Epithelial cell of prostate (primary cell): ENCODE measurements at places on chromosomes 12 and 14.

GRCh38 chr12:3463921-3464320, 27.1 kb upstream of the PRMT8 start:
- no peak for DNase-seq

DNA sequence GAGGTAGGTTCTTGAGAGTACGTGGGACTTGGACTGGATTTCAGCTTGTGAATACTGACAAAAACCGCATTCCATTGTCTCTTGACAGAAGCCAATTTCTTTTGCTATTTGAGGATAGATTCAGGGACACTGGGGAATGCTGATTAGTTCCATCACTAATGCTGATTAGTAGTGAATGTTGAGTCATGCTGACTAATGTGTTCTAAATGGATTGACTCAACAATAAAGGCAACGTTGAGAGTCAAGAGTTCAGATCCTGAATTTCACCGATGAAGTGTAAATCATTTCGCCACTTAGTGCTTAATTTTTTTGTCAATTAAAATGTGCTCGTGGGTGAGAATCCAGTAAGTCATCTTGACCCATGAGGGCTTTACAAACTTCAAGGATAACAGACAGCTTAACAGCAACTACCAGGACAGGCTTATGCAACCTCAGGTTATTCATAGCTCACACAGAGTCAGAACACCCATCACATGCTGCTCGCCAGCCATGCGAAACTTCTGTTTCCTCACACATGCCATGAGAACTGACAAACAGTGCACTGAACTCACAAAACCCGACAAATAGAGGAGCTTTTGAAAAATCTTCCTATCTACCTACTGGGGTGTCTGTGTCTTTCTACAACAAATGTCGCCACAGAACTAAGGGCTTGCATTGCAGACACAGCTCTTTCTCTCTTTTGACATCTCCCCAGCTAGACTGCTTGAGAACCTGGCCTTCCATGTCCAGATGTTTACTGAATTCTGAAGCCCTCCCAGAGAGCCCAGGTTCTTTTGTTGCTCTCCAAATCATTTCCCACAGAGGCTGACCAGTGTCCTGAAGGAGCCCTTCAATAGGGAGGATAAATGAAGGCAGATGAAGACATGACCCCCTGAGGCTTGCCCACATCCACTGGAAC, 316.4 kb downstream of the ZFP36L1 start:
- peak; percentile 93 for DNase-seq

DNA sequence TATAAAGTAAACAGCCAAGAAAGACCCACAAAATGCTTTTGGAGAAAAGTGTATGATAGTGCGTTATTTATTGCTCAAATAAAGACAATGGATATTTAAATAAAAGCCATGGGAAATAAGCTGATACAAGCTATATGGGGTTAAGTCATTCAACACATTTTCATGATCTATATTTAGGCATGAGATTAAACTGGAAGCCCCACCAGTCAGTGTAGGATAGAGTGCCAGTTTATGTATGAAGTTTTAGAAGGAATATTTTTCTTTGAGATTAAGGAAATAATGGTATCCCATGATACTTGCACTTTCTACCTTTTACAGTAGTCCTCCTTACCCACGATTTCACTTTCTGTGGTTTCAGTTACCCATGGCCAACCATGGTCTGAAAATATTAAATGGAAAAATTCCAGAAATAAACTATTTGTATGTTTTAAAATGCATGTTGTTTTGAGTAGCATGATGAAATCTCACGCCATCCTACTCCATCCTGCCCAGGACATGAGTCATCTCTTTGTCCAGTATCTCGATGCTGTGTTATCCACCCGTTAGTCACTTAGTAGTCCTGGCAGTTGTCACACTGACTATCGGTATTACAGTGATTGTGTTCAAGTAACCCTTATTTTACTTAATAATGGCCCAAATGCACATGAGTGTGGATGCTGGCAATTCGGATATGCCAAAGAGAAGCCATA, 22.3 kb downstream of the SYT1 start:
- no peak for DNase-seq

GRCh38 chr14:58549105-58549757, 88.5 kb upstream of the DACT1 start:
- no peak for DNase-seq

GRCh38 chr14:89309670-89310177, 107.3 kb downstream of the FOXN3 start:
- no peak for DNase-seq

DNA sequence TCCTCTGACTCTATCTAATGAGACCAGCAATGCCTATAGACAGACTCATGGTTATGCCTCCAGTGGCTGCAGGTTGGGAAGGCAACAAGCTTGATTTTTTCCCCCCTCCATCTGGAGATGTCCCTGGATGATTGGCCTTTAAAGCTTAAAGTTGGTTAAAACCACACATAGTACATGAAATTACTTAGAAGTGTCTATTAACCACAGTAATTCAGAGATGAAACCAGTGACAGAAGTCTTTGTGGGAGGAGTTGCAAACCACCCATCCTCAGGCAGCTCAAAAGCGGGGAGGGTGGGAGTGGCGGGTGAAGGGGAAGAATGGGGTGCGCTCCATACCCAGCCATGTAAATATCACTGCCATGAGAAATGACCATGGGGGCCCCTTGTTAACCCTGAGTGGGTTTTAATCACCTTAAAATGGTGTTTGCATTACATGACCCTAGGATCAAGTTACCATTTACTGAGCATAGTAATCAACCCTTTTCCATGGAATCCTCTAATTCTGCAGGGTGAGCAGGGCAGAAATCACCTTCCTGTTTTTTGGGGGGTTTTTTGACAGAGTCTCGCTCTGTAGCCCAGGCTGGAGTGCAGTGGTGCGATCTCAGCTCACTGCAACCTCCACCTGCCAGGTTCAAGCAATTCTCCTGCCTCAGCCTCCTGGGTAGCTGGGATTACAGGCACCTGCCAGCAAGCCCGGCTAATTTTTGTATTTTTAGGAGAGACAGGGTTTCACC, 133.5 kb downstream of the FOXN3 start:
- no peak for DNase-seq

DNA sequence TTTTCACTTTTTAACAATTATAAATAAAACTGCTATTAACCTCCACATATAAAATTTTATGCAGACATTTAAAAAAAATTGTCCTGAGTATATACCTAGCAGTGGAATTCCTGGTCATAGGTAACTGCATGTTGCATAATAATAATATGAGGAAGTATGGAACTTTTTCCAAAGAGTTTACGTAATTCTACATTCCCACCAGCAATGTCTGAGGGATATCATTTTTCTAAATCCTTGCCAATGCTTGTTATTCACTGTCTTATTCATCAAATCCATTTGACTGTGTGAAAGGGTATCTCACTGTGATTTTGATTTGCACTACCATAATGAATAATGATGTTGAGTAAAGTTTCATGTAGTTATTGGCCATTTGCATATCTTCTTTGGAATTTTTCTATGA, 393.8 kb downstream of the LRFN5 start:
- DNase-seq = no peak

GRCh38 chr14:68692216-68692615, 100.7 kb downstream of the ZFP36L1 start:
- no peak for DNase-seq

DNA sequence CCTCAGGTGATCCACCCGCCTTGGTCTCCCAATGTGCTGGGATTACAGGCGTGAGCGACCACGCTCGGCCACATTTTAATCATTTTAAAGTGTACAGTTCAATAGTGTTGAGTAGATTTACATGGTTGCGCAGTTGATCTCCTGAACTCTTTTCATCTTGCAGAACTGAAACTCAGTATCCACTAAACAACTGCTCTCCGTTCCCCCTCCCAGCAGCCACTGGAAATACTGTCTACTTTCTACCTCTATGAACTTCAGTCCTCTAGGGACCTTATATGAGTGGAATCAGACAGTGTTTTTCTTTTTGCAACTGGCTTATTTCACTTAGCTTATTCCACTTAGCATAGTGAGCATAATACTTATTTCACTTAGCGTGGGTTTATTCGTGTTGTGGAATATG, 53.7 kb downstream of the KCTD10 start:
- no peak for DNase-seq

GRCh38 chr14:106141242-106142220, 615.1 kb downstream of the TMEM121 start:
- DNase-seq = no peak

- DNase-seq = no peak
Observed at GRCh38 chr12:53338017-53338416, 1.9 kb upstream of the SP7 start.

- DNase-seq = no peak
Observed at GRCh38 chr12:98869886-98870503, 224.9 kb downstream of the APAF1 start.

- peak; percentile 45 for DNase-seq
Observed at GRCh38 chr14:80946187-80946586, 4.6 kb upstream of the CEP128 start.

GRCh38 chr12:113381220-113381619, 22.5 kb downstream of the SDS start:
- no peak for DNase-seq

GRCh38 chr14:72892103-72892878, 1.6 kb downstream of the DPF3 start:
- no peak for DNase-seq

DNA sequence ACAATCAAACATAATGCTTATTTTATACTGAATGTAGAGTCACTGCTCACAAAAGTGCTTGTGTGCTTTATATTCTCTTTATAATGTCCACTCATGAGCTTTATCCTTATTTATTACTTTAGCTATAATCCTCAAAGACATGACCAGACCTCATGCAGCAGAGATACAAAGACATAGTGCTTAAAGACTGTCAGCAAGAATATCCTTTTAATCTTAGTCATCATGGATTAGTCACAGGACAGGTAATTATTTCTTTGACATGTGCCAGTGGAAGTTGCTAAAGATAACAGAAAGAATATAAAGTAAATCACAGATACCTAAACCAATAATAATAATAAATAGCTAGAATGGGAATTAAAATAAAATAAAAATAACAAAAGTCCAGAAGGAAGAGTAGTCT, 707.5 kb downstream of the BCL11B start:
- no peak for DNase-seq

- no peak for DNase-seq
Observed at GRCh38 chr12:108568338-108569154, 6.2 kb downstream of the ISCU start.

- DNase-seq = no peak
Observed at GRCh38 chr12:16347391-16348298, at the start of gene MGST1. Gene MGST1, plus strand, starts transcription at chr12:16347645. Its CDS starts 6,608 bp downstream, at chr12:16354253.

GRCh38 chr14:95294834-95295599, 24.7 kb downstream of the CLMN start:
- DNase-seq = peak; percentile 75

DNA sequence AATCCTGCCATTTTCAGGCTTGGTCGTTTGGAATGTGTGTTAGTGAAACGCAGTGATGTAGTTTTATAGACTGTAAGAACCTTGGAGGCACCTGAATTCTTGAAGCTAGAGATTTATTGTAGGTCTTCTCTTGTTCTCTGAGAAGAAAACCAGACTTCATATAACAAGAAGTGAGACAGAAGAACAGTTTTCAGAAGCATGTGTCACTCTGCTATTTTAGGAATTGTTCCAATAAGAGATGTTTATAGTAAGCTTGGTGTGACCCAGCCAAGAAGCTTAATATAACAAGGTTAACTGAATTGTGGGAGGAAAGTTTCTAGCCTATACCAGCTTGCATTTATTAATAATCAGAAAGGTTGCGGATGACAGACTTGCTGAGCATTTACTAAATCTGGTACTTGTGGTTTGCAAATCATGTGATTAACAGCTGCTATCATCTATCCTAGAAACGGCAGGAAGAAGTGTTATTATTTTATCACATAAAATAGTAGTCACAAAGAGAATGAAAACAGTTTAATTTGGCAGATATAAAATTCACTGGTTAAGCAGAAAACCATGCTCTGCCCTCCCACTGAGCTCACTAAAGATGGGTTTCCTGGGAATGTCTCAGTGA, 49.2 kb upstream of the BCAT1 start:
- DNase-seq = no peak

DNA sequence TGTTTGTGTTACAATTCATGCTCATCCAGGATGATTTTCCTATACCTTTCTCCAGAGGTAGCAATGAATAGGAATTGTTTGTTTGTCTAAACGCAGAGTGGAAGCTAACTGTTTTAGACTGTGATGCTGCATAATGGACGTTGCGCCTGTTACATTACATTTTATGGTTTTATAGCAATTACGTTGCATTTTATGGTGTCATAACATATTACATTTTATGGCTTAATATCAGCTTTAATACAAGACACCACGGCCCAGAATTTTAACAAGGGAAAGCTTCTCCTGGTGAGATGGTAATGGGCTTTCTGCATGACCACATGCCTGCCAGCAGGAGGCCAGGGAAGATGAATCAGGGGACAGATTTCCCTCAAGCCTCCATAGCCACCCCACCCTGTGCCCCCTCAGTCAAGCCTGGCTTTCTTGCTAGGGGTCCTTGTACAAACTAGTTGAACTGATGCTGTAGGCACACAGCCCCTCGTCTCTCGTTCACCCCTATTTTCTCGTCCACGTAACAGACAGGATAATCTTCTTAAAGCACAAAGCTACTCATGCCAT, 56.5 kb downstream of the HSPB8 start:
- no peak for DNase-seq

- no peak for DNase-seq
Observed at GRCh38 chr12:13088496-13088895, 15.0 kb downstream of the GSG1 start.

DNA sequence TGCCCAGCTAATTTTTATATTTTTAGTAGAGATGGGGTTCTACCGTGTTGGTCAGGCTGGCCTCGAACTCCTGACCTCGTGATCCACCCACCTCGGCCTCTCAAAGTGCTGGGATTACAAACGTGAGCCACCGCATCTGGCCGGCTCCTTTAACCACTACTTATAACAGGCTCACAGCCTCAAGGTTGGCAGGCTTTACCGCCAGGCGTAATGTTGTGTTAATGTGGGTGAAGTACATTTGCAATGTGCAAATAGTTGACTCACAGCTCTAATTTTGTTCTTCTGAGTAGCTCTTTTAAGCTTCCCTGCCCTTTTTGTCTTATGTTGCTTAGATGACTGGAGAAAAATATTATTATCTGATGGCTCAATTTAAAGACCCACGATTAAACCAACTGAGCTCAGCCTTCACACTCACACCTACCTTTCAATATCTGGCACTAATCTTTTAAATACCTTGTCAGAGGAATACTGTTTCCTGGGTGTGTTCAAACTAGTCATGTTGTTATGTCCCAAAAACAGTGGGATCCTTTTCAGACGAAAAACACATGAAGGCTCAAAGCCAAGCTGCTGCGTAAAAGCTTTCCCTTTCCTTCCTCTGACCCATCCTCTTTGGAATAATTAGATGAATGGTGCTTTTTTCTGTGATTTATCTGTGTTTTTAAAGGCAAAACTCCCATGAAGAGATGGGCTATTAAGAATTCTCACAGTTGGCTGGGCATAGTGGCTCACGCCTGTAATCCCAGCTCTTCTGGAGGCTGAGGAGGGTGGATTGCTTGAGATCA, 57.2 kb upstream of the USP44 start:
- peak; percentile 79 for DNase-seq

DNA sequence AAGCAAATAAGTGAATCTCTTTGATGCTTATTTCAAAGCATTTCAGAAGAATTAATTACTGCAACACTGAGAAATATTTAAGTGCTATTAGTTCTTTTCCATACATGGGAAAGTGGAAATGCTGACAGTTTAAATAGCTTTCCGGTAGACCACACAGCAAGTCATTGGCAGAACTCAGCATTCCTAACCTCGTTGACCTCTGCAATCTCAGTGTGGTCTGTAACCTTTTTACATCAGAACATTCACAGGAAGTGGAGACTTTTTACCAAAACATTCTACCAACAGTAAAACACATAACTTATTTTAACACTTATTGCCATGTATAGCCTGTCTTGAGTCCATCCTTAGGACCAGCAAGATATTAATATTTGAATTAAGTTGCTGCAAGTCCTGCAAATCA, 249.5 kb upstream of the DCN start:
- DNase-seq = no peak
